Stimulated activated CD4-positive, alpha-beta T cell treated with anti-CD3 and anti-CD28 coated beads, Interleukin-12 subunit alpha, Interleukin-12 subunit beta, amount 100 ng/mL, for 24 hours (primary cell): ENCODE measurements at places on chromosomes 6 and 20.

GRCh38 chr6:89458704-89459103, 25.8 kb downstream of the ANKRD6 start:
- no peak for DNase-seq

DNA sequence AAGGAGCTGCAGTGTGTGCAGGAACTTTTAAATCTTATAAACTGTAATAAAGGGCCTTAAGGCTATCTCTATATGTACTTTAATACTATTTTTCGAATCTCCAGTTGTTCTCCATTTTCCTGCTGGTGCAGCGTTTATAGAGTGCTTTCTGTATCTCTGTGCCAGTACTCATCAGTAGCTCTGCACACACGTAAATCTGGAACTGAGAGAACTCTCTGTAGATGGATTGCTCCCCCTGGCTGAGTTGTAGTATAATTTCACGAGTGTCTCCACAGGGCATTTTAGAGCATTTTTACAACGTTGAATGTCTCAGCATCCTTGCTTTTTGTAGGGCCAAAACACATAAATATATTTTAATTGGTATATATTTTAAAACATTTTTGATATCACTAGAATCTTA, 256.5 kb downstream of the TRDN start:
- DNase-seq, result no peak

- DNase-seq, result no peak
Measured at GRCh38 chr6:117306227-117306790, 41.0 kb downstream of the VGLL2 start.

DNA sequence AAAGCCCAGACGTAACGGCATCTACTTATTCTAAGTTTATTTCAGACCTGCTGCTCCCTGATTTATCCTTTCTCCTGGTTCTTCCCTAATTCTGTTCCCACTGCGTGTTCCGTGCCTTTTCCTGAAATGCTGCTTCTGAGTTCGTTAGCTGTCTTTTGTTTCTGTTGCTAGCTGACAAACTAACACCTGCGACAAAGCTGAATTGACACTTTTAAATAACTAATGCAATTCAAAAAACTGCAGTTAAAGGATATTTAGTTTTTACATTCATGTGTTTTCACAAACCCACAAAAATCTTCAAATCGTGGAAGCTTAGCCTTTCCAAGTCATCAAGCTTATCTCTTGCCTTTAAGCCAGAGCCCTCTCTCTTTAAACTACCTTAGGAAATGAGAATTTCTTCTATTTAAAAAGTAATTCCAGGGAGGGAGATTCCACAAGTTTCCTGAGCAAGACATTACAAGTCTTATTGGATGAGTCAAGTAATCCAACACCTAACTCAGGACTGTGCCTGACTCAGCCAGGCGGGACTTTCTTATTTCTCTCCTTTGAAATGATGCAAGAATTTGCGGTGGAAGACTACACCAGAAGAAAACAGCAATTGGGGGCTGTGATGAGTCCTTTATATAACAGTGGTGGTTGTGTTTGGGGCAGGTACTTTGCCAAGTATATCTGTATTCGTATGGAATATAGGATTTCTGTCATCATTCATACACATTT, 6.3 kb downstream of the ADTRP start:
- no peak for DNase-seq

- DNase-seq, result no peak
Measured at GRCh38 chr6:156842598-156843250, 65.5 kb downstream of the ARID1B start.

DNA sequence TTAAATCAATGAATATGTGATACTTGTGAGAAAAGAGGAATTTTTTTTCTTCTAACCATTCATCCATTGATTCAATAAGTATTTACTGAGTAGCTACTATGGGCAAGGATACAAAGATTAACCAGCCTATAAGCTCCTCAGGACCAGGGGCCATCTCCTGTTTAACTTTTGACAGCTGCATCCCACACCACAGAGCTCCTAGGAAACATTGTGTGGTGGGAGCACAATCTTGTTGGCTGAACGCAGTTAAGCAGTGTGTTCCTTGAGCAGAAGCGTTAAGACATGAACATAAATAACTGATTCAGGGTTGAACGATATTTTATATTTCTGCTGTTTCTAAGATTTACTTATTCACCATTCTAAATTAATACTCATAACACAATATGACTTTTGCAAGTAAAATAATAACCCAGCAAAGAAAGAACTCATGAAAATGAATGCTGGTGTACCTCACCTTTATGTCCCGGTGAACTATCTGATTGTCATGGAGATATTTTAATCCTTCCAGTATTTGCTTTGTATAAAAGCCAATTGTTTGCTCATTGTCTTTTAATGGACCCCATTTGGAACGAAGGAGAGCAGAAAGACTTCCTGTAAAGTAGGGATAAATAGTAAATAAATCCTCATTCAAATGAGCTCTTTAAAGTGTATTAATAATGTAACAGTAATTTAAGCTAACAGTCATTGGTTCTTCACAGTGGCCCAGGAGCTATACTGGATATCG, 62.6 kb upstream of the MAP7 start:
- DNase-seq, result no peak

GRCh38 chr6:102986086-102986485, 1592.6 kb downstream of the GRIK2 start:
- DNase-seq, result no peak

DNA sequence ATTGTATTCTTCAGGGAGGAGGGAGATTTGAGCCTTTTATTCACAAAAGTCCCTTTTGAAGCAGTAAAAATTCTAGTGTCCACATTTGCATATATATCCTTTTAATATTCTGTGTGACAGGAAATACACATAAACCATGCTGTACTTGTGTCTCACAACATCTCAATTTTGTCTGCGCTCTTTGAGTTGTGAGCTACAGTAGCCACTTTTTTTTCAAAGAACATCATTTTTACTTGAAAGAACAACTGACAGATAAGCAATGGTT, 21.3 kb downstream of the LMBRD1 start:
- no peak for DNase-seq
